Erythroblast (primary cell): ENCODE measurements at places on chromosomes 6 and 20.

- no peak for DNase-seq
Observed at GRCh38 chr6:11217360-11218101, 14.9 kb downstream of the NEDD9 start.

- DNase-seq = no peak
Observed at GRCh38 chr6:157403686-157404051, 22.7 kb downstream of the ZDHHC14 start.

GRCh38 chr6:142458836-142459235, 157.0 kb downstream of the ADGRG6 start:
- DNase-seq = no peak

- no peak for DNase-seq
Observed at GRCh38 chr6:87675004-87675681, 26.9 kb downstream of the AKIRIN2 start.

GRCh38 chr6:72894091-72894490, 272.2 kb downstream of the KCNQ5 start:
- no peak for DNase-seq

DNA sequence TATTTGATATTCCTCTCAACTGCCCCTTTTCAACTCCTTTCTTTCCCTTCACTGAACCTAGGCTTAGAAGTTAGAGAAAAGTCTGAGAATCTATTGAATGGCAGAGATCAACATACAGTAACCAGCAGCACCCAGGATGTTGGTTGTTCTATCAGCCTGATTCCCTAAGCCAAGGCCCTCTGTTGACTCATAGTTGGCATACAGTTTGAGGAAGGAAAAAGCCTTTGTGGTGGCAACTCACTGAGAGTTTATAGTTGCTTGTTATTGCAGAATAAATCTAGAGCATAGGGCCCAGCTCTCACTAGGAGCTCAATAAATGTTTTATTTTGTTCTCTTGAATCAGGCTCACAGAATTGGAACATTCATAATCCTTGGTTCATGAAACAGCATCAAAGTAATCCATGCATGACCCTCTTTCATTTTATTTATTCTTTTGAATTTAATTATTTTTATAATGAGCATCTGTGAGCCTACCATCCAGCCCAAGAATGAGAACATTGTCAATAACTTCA, 119.1 kb upstream of the ADGRF1 start:
- DNase-seq = no peak

GRCh38 chr6:158068893-158069799, 87.5 kb downstream of the SYNJ2 start:
- DNase-seq = peak; percentile 18

- DNase-seq = no peak
Observed at GRCh38 chr20:1394686-1395085, 1.8 kb upstream of the FKBP1A start.

DNA sequence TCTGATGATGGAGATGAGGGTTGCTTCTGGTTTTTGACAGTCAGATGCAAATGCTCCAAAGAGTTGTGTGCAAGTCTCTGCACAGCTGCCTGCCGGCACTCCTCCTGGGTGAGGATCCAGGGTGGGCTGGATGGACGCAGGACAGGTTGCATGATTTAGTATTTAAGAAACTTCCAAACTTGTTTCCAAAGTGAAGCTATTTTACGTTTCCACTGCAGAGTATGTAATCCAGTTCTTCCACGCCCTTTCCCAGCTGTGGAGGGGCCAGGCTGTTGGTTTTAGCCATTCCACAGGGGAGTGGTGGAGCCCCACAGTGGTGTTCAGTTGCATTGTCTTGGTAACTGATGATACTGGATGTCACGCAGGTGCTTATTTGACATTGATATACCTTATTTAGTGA, 157.3 kb downstream of the THBS2 start:
- no peak for DNase-seq

DNA sequence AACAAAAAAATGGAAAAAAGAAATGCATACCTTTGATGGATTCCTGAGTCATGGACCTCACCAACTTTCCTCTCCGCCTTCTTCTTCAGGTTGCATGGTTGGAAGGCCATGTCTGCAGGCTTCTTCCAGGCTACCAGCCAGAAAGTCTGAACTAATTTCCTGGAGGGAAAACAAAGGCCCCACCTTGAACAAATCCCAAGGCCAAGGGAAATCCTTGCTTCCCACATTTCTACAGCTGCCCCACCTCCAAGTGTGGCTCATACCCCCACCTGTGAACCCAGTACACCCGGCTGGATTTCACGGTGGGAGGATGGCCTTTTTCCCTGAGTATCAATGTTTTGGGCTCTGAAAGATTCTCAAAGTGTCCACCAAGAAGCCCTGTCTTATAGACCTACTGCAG, 22.4 kb downstream of the IL17A start:
- no peak for DNase-seq

DNA sequence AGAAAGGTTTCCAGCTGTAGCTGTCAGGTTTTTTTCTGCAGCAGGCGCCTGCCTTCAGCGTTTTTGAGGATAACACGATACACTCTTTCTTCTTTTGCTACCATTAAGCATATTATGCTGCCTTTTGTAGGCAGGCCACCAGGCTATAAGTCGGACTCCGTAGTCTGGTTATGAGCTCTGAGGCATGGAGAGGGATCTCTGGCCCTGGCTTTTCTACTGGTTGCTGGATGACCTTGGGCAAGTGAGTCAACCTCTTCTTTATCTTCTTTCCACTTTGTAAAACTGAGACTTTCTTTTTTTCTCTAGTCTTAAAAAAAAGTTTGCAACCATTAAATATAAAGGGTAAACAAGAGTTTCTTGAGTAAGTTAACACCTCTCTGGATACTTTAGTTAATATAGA, 120.2 kb downstream of the BCKDHB start:
- no peak for DNase-seq

GRCh38 chr6:106431972-106432371, 71.5 kb downstream of the CRYBG1 start:
- no peak for DNase-seq

DNA sequence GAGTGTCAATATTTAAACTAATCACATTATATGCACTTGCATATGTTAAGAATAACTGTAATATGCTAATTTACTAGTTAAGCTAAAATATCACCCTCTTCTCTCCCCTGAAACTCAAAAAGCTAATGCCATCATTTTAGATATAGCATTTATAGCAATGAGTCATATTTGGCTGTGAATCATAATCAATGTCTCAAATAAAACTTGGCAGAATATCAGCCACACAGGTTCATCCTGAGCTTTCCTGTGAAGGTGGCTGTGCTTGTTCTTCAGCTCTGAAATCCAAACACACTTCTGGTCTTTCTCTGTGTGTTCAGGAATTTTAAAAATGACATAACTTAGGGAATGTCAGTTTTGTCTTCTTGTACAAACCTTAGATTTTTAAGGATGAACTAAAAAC, 12.8 kb upstream of the PNRC1 start:
- no peak for DNase-seq

- DNase-seq = no peak
Observed at GRCh38 chr6:19472153-19472552, 365.0 kb upstream of the ID4 start.

- no peak for DNase-seq
Observed at GRCh38 chr6:89409461-89410035, 2.5 kb downstream of the RRAGD start.

- no peak for DNase-seq
Observed at GRCh38 chr6:46584586-46584985, 68.0 kb downstream of the CYP39A1 start.

- no peak for DNase-seq
Observed at GRCh38 chr20:64226686-64227580, 28.6 kb upstream of the PCMTD2 start.

- DNase-seq = no peak
Observed at GRCh38 chr6:132364306-132365074, 36.8 kb downstream of the MOXD1 start.

DNA sequence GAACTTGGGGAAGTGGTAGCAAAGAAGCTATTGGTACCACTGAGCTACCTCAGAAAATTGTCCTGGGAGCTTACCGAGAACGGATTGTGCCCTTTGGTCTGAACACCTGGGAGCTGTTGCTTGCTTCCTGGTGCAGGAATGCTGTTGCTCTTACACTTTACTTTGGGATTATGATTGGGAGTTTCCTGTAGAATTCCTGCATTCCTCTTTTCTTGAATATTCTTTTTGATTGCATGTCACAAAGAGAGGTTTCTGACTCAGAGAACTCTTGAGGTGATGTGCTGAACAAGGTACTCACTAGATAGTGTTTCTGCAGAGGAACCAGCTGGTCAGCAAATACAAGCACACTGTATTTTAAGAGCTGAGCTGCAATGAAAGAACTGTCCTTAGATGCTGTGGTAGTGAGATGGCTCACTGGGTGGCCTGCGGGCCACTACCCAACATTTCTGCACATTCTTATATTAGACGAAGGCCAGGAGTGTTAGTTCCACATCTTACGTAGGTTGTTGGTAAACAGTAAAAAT, 35.0 kb downstream of the LRRC1 start:
- DNase-seq = no peak

- DNase-seq = no peak
Observed at GRCh38 chr6:35309611-35310264, 12.1 kb downstream of the DEF6 start.

- DNase-seq = no peak
Observed at GRCh38 chr6:170291271-170292110, 613 bp upstream of the DLL1 start.

DNA sequence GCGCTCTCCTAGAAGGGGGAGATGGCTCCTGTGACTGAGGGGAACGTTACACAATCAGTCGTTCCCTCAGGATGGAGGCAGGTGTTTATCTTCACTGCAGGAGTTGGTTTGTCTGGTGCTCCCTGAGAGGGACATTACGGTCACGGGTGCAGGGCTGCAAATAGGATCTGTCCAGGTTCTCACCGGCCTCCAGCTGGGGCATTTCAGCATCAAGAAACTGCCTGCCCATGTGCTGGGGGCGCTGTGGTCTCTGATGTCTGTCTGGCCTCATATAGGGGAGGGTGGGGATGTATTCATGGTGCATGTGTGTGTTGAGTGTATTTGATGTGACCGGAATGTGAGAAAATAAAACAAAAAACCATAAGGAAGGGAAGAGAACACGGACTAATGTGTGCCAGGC, 77.1 kb downstream of the TBC1D7 start:
- no peak for DNase-seq

DNA sequence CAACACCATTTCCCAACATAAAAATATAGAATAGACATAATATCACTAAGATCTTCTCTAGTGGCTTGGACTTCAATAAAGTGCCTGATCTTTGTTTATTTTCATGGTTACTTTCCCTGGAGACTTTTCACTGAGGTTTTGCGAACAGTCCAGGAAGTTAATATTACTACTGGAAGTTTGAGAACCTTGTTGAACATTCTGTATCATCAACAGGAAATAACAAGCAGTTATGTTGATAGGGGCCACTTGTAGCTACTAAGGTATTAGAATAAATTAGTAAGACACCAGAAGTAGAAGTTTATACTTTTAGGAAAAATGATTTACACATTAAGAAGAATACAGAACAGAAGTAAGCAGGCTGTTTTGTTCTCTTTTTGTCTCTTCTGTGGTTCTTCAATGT, 180.2 kb downstream of the TFAP2B start:
- DNase-seq = no peak

DNA sequence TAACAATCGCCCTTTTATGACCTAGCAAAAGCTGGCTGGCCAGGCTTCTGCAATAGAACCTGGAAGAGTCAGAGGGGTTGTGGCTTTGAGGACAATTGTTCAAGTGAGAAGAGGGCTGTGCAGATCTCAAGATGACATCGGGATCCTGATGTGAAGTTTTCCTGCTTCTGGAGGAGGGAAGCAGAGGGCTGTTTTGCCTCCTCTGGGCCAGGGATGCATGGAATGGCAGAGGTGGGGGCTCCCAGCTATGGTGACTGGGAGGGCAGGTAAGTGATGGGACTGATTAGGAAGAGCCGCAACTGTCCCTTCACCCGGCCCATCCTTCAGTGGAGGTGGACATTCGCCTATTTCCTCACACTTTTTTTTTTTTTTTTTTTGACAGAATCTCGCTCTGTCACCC, 43.4 kb upstream of the BLCAP start:
- DNase-seq = no peak

DNA sequence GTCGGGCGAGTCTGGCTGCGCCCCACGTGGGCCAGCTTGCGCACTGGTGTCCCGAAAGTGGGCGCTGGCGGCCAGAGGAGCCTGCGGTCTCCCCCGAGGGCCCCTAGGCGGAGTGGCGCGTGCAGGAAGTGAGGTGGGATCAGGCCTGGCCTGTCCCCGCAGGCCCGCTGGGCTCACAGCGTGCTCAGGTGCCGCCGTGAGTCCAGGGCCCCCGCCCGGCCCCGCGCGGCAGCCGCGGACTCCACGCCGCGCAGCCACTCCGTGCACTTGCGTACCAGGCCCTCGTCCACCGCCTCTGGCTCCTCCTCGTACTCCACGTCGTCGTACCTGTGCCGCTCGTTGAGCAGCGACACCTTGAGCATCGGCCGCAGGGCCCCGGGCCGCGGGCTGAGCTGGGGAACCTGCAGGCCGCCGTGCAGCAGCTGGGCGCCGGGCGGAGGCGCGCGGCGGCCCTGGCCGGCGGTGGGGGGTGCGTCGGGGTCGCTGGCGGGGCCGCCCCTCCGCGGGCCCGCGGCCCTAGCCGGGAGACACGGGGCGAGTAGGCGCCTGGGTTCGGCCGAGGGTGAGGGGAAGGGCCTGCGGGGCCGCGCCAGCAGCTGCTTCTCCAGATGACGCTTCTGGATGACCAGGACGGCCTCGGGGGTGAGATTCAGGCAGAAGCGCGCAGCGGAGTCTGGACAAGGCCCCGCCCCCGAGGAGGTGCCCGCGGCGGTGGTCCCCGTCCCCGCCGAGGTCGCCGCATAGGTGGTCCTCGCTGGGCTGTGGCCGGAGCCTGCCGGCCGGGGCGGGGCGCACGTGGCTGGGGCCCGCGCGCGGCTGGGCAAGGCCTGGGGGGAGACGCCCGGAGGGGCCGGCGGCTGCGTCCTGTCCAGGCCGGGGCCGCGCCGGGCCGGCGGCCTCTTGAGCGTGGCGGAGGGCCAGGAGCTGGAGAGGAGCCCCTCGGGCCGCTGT, 835 bp downstream of the PRR18 start:
- no peak for DNase-seq

GRCh38 chr20:52102126-52102525, 89.5 kb downstream of the ZFP64 start:
- no peak for DNase-seq

GRCh38 chr6:109714611-109715010, 23.5 kb downstream of the FIG4 start:
- no peak for DNase-seq

DNA sequence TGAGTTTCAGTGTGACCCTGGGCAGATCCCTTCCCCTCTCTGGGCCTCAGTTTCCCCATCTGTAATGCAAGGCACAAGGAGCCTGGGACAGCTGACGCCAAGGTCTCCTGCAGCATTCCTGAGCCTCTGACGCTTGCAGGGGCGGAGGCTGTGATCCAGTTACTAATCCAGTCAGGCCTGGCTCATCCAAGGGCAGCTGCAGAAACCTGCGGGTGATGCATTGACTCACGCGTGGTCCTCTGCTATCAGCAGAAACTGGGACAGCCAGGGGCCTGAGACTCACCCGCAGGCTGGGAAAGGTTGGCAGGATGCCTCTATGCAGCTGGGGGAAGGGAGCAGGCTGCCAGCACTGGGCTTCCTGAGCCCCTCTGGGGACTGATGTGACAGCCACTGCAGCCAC, 65.0 kb upstream of the SIRPA start:
- DNase-seq = no peak
